Immature natural killer cell (primary cell): ENCODE measurements at places on chromosomes 16 and 17.

GRCh38 chr16:6009151-6009550, 911.6 kb upstream of the EEF2KMT start:
- no peak overlapping the region for H3K4me3 ChIP-seq
- H3K4me1 ChIP-seq: no peaks in the 10 kb centered on the region
- no peak for DNase-seq
- H3K27ac ChIP-seq: no peak overlapping the region
- peaks cover 2% of the 10 kb centered on the region for H3K27me3 ChIP-seq

GRCh38 chr17:9702914-9703780, 57.8 kb downstream of the USP43 start:
- DNase-seq: no peak
- no peaks in the 10 kb centered on the region for H3K27me3 ChIP-seq
- H3K4me1 ChIP-seq: no peaks in the 10 kb centered on the region
- H3K36me3 ChIP-seq: no peaks in the 10 kb centered on the region
- no peak overlapping the region for H3K27ac ChIP-seq

DNA sequence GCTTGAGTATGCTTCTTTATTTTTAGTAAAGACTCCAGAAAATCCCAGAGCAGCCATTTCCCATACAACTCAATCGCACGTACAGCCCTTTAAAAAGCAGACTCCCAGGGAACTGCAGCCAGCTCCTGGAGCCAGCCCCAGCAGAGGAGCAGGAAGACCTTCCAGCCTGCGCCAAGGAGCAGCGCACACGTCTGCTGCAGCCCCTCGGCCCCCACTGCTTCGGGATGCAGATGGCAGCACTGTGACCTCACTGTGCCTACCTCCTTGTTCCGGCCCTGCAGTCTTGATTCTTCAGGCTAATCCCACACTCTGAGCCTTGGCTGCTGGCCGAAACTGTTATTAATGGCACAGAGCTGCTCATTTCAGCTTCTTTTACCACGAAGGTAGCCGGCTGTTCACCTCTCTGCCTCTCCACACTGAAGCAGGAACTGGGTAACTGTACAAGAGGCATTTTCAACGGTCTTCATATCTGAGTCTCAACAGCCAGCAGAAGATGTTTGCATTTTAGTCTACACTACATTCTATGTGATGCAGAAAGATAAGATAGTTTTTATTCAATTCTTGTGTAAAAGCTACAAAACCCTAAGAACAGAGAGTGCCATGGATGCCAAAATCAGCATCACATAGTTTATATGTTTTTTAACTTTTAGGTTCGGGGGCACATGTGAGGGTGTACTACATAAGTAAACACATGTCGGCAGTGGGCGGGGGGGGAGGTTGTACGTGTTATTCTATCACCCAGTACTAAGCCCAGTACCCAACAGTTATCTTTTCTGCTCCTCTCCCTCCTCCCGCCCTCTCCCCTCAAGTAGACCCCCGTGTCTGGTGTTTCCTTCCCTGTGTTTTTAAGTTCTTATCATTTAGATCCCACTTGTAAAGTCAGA, 130.9 kb downstream of the ANKRD11 start:
- H3K4me3 ChIP-seq: peak overlapping the region; percentile 89
- no peak for DNase-seq
- peak overlapping the region; percentile 87 for H3K27ac ChIP-seq
- no peaks in the 10 kb centered on the region for H3K36me3 ChIP-seq
- peaks cover 8% of the 10 kb centered on the region for H3K27me3 ChIP-seq

DNA sequence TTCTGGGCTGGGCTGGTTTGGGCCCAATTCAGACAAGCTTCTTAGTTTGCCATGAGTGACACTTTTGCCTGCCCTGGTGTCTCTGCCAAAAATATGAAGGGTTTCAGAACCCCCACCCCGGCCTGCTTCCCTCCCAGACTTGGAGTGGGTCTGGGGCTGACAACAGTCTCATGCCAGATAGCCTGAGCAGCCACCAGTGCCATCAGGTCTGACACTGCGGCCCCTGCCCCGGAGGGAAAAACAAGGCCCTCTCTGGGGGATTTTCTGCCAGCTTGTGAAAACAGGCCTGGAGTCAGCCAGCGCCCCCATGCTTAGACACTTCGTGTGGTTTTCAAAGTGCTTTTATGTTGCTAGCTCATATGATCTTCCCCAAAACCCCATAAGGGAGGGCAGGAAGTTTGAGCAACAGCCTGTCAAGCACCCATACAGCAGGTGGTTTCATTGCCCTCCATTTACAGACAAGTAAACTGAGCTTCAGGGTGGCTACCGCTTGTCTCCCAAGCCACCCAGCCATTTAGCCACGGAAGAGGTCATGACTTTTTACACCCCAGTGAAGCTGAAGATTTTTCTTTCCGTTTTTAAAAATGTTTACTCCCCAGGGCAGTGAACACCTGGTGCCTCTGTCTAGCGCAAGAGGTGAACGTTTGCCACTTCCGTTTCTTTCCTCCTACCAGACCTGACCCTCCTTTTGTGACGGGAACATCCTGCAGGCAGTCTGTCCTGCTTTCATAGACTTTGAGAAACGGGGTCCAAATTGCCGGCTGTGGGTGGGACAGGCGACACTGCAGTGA, 300.6 kb downstream of the SEC14L1 start:
- H3K27ac ChIP-seq: peak overlapping the region; percentile 88
- H3K4me1 ChIP-seq: peaks cover 100% of the 10 kb centered on the region
- peak; percentile 86 for DNase-seq
- no peaks in the 10 kb centered on the region for H3K36me3 ChIP-seq
- H3K27me3 ChIP-seq: peaks cover 28% of the 10 kb centered on the region
- H3K4me3 ChIP-seq: peak overlapping the region; percentile 92
